ENCODE measurements at places on chromosomes 11 and 22. TPM values are rescaled to one million over a fixed set of nuclear protein-coding genes. Genes with fewer than 3 reads are reported as not detected.
A peak's percentile ranks its signal among the peaks of the same experiment; 100 is the strongest.

DNA sequence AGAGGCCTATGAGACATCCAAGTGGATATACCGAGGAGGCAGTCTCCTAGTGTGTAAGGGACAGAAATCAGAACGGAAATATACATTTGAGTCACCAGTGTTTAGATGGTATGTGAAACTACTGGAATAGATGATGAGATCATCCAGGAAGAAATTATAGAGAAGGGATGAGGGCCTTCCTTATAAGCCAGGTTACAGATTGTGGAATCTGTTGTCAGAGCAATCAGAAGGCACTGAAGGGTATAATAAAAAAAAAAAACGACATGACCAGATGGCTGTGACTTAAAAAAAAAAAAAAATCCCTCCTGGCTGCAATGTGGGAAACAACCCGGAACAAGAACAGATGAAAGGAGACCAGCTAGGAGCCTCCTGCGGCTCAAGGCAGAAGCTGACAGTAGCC is 2.7 kb downstream of the MAJIN start:
- no peak for DNase-seq

- DNase-seq: no peak
Observed at GRCh38 chr22:19568337-19569275, 44.4 kb upstream of the CLDN5 start.

Gene BTG4
- total RNA-seq: not detected

Gene BTBD18
- not detected for total RNA-seq

GRCh38 chr11:64406221-64406946 is 47.4 kb downstream of the RPS6KA4 start:
- no peak for DNase-seq

DNA sequence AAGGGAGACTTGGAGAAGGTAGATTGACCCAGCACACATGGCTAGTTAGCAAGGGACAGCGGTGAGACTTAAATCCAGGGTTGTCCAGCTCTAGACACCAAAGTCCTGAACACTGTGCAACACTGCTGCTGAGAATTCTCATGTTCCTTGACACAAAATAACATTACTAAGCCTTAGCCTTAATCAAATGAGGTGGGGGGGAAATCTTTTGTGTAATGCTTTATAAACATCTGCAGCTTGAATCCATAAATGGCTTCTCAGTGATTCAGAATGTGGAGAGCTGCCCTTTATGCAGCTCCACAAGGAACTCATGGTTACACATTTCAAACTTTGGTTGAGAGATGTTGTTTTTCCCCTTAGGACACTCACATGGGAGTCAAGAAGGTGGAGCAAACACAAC is 80.0 kb downstream of the CD44 start:
- peak; percentile 41 for DNase-seq

Gene LDHAL6A
- total RNA-seq: not detected

Gene ARHGAP42
- 51.3 TPM for total RNA-seq
